Endodermal cell (in vitro differentiated cells): ENCODE measurements at places on chromosomes 5 and 9. TPM values are rescaled to one million over a fixed set of nuclear protein-coding genes. Genes with fewer than 3 reads are reported as not detected.

- no peak for DNase-seq
Observed at GRCh38 chr5:71573591-71573990, 13.5 kb upstream of the MCCC2 start.

- DNase-seq = no peak
Observed at GRCh38 chr5:117504305-117504704, 929.7 kb upstream of the SEMA6A start.

- no peak for DNase-seq
Observed at GRCh38 chr9:100286257-100286656, 66.5 kb downstream of the TEX10 start.

The CCDC112 gene
- total RNA-seq = 7.3 to 8.7 TPM (median 7.9 TPM) in 3 replicates

DNA sequence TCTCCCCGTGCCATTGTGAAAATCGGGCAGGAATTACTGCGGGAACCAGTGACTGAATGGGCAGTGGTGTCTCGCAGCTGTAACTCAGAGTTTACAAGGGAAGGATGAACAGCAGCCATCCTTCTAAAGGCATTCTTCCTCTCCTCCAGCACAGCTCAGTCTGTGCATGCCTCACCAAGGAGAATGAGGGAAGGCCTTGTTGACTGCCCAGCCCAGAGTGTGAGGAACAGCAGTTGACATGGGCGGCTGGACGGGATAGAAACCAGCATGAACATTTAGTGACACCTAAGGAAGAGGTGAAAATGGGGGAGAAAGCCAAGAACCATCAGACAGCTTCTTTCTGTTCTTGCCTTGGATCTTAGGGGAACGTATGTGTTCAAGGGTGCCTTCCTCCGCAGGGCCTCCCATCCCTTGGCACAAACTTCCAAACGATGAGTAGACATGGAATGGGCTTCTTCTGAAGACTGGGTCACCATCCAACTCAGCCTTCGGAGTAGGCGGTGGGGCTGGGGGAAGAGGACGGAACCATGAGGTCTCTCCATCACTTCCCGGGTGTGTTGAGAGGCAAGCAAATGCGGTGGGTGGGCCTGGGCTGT is 887 bp upstream of the PDE8B start:
- no peak for DNase-seq

DNA sequence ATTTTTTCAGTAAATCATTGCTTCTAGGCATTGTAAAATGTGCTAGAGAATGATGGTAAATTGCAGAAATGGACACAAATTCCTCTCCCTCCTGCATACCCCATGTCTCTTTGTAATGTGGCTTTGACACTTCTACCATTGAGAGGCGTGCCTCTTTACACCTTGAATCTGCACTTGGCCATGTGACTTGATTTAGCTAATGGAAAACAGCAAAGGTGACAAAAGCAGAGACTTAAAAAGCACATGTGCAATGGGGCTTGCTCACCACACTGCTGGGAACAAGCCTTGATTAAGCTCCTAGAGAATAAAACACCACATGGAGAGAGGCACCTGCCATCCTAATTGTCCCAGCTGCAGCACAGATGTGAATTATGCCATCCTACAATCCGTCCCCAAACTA is 69.9 kb upstream of the NAA35 start:
- no peak for DNase-seq

DNA sequence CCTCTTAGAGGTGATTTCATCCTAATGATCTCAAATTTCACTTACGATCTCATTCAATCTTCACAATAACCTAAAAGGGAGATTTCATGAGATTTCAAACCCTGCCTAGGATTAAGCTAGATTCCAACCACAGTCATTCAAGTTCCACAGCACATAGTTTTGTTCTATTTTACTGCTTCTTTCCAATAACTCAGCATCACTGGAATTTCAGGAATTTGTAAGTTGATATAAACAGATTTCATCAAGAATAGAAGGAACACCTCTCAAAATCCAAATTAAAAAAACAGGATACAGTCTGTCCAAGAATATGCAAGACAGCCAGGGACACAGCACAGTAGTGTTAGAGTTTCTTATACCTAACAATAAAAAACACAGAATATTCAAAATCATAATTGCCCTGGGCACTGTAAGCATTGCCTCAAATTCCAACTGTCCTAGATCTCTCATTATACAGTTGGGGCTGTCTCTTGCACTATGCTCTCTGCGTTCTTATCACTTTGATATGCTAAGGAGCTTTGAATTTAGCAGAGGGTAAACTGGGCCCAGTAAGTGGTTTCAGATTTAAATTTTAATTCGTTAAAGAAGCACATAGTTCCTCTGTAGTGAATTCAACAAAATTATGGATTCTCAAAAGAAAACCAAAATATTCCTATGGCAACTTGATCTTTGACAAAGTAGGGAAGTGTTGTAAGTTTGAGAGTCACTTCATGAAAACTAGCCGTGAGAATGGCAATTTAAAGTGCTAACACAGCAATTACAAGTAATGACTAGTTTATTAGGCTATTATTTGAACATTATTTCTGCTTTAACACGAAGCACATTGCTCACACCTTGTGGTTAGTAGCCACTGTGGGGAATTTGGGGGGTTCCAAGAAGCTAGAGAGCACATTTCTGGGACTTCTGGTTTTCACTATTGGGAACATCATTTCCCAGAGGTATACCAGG is 478.6 kb upstream of the C9orf72 start:
- no peak for DNase-seq

GRCh38 chr9:36980148-36980974 is 53.7 kb downstream of the PAX5 start:
- peak; percentile 88 for DNase-seq
